ENCODE measurements at places on chromosomes 11 and 22.

DNA sequence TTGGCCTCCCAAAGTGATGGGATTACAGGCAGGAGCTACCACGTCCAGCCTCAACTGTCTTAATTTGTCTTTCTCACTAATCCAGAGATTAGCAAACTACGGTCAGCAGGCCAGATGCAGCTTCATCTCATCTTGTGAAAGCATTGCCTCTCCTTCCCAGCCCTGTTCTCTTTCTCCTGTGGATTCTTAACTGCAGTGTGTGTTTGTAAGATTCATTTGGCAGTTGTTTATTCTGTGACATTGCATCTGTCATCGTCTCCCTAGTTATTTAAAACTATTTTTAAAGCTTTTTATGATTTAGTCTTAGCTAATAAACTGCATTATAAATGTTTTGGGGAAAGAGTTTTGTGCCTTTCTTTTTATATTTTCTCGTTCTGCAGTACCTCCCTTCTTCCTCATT is 29.2 kb downstream of the RNF169 start:
- DNase-seq: no peak

DNA sequence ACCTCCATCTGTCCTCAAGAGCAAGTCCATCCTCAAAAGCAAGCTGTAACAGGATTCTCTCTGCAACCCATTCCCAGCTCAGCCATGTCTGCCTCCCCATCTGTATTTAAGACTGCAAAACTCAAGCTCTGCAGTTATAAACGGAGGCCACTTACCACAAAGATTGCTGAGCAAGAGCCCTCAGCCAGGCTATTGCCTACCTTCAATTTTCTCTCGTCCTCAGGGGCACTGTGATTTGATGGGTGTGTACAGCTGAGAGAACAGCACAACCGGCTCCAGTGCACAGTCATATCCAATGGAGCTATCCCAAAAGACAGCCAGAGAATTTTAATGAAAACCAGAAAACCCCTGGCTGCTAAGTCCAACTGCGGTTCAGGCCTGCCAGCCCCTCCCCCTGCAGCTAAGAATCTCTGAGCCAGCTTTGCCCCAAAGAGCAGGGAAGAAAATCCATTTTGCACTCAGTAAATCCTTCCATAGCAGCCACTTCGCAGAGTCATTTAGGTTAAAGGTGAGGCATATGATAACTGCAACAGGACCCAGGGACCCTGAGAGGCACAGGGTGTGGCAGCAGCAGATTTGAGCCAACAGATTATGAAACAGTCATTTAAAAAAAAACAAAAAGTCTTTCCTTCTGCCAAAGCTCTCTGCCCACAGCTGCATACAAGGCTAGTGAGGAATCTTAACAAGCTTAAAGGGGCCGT is 37.6 kb downstream of the RAB30 start:
- DNase-seq: no peak

GRCh38 chr11:61954851-61955421 is 4.8 kb downstream of the BEST1 start:
- DNase-seq: no peak

DNA sequence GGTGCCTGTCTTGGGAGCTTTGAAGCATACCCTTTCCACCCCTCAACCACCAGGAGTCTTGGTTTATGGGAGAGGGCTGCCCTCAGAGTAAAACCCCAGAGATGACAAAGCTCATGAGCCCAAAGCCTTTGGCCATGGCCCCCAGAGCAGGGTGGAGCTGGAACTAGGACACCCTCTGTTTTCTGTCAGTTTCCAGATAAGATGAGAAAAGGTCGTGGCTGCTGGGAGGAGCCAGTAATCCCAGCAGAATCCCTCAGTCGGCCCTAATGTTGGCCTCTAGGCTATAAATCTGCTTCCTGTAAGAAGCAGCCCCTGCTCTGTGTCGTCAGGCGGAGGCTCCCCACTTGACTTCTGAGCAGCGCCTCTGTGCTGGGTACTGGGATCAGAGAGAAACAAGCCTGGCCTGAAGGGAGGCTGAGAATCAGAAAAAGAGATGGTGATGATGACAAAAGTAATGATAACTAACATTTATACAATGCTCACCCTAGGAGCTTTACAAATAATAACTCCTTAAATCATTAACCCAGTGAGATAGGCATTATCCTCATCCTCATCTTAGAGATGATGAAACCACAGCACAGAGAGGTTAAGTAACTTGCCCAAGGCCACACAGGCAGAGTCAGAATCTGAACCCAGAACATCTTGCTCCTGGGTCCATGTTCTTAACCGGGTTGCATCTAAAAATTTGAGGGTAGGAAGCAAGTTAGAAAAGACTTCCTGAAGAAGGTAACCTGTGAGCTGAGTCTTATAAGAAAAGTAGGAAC is 471.4 kb downstream of the SOX6 start:
- DNase-seq: no peak

GRCh38 chr11:79087238-79087960 is 353.4 kb downstream of the TENM4 start:
- DNase-seq: no peak

- no peak for DNase-seq
These were observed 3.6 kb downstream of the TNRC6B start for GRCh38 chr22:40181323-40181722.

DNA sequence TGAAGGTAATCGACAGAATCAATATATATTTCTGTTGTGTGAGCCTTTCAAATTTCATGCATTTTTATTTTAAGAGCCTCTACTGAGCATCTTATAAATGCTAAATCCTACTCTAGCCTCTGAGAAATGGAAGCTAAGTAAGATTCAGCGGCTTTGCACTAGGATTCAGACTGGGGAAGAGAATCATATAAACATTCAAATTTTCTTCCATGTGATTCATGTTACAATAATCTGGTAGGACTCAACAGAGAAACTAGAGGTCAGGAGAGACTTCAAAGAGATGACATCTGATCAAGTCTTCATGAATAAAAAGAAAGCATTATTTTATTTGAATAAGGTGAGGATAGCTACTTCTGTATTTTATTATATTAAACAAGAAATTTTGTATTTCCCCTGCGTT is 538.9 kb downstream of the DLG2 start:
- DNase-seq: no peak

GRCh38 chr22:22452996-22453686 is 55.4 kb downstream of the ZNF280B start:
- no peak for DNase-seq

- no peak for DNase-seq
These were observed at the start of gene GAS2L1 for GRCh38 chr22:29306175-29306834. TSS of gene GAS2L1 (plus strand) at chr22:29306650. CDS start at chr22:29308106, 1,456 bp downstream.

DNA sequence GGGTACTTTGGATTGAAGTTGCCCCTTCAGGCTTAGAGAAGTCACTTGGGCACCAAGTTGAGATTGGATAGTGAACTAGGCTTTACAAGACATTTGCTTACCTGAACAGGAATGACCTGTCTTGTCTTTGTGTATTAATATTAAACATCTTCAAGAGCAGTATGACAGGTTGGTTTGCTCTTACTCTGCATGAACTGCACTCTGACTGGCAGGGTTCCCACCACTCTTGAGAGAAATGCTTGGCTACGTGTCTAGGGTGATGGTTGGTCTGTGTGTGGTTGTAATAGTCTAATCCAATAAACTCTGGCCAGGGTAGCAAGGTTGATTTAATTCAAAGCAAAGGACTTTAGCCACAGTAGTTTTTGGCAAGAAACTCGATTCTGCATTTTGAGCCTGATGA is 20.1 kb upstream of the SPTBN2 start:
- no peak for DNase-seq

DNA sequence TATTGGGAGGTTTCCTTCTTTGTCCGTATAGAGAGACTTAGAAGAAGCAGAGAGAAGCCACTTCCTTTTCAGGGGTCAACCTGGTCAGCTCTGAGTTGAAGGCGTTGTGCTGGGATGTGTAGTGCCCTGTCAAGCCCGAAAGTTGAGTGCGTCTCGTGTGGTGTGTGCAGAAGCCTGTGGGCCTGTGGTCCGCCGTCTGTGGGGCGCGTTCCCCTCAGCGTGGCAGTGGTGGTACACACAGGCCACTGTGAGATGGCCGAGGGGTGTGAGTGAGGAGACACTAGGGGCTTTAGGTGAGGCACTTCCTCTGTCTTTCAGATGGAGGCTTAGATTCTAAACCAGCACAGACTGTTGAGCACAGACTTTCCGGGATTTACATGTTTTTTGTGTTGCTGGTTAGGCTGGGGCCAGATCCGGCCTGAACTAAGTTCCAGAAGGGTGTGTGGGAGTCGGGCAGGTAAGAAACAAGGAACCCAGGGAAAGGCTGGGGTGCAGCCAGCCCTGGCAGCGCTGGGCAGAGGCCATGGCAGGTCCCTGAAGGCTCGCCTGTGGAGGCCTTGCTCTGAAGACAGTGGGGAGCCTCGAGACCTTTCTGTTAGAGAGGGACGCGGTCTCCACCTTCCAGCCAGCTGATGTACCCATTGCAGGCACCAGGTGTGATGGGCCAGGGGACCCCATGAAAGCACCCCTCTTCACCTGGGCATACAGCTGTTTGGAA is 194.2 kb downstream of the TBC1D22A start:
- no peak for DNase-seq

GRCh38 chr22:30521368-30522156 is 16.1 kb upstream of the SEC14L4 start:
- DNase-seq: no peak

- DNase-seq: no peak
These were observed 6.6 kb upstream of the MRGPRG start for GRCh38 chr11:3225159-3225758.

GRCh38 chr11:68322052-68322430 is 9.7 kb downstream of the LRP5 start:
- no peak for DNase-seq

DNA sequence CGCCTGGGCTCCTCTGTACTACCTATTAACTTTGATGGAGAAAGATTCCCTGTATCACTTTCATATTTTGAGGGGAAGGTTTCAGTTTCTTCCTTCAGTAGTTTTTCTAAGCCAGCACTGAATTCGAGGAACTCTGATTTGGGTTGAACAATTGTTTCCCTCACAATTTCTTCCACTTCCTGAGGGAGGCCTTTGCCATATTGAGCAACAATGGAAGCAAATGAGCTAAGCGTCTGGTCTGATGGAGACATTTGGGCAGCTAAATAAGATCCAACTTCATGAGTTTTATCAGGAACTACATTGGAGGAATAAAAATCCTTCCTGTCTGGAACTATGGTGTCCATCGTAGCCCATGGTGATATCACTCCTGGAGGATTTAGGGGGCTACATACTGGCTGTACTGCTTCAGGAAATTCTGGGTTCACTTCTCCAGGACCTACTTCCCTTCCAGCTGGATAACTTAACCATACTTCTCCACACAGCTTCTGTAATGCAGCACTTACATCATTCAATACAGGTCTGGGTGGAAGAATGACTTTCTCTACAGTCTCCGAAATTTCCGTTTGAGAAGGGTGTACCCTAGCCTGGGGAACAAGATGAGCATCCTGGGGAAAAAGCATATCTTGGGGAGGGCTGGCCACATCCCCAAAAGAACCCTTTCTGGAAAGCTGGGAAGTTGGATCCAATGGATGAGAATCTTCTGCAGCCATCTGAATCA is 38.9 kb upstream of the CCDC89 start:
- DNase-seq: no peak

- DNase-seq: no peak
These were observed 930.7 kb downstream of the BRD1 start for GRCh38 chr22:48896766-48897644.

GRCh38 chr22:22388494-22388893 is 120.0 kb downstream of the ZNF280B start:
- DNase-seq: no peak
